Activated CD4-positive, alpha-beta T cell treated with anti-CD3 and anti-CD28 coated beads, Interleukin-2, Interleukin-6, amounts not matched to agents 100 ng/mL and 50 ng/mL, durations not matched to agents 16 hours and 8 hours (primary cell): ENCODE measurements at places on chromosomes 4 and X.

GRCh38 chr4:8129136-8129535 is 29.5 kb downstream of the ABLIM2 start:
- DNase-seq = no peak

GRCh38 chrX:136829413-136829812 is 48.7 kb upstream of the ARHGEF6 start:
- DNase-seq = no peak

- no peak for DNase-seq
Measured at GRCh38 chr4:38137080-38137479, 176.9 kb downstream of the PTTG2 start.

- no peak for DNase-seq
Measured at GRCh38 chrX:66039944-66040343, at the start of gene VSIG4. Gene VSIG4, minus strand, starts transcription at chrX:66040080. Its CDS starts 82 bp downstream, at chrX:66039998.

- no peak for DNase-seq
Measured at GRCh38 chr4:2862528-2862927, 18.9 kb downstream of the ADD1 start.

DNA sequence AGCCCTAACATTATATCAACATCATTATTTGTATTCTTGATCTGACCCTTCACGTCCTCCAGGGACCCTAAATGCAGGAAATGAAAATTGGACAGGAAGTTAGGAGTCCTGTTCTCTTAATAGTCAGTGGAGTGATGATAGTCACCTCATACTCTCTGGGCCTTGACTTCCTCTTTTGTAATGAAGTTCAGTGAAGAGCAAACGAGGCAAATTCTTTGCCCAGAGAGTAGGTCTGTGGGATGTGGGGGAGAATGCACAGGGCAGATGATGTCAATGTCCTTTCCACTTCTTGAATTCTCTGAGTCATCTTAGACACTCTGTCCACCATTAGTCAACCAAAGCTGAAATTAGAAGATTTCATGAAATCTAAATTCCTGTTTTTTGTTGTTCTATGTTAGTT is 17.1 kb upstream of the GPRIN3 start:
- no peak for DNase-seq

DNA sequence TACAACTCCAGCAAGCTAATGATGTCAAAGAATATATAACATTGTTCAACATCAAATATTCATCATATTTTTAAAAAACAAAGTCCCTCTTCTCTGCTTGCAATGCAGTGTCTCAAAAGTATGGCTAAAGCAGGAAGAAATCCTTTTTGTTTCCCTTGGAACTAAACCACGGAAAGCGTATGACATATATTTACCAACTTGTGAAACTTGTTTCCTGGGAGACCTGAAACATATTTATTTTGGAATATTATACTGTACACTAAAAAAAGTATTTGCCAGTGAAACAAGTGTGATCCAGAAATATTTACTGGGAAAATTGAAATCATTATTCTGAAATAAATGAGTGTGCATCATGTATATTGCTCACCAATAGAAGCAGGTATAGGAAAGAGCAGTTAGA is 156.0 kb upstream of the ANKRD50 start:
- DNase-seq = no peak

DNA sequence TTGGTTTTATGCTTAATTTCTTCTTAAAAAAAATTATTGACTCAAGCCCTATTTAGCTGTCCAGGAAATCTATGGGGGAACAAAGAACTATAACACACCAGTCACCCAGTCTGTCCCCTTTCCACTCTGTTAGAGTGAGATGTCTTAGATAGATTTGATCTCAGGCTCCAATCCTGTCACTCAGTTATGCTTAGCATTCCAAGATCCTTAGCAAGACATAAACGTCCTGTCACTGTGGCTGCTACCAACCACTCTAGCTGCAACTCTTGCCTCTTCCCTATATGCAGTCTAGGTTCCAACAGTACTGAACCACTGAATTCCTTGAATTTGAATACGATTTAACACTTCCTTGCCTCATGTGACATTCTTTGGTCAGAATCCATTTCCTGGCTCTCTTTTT is 241.9 kb upstream of the NWD2 start:
- DNase-seq = no peak

- DNase-seq = no peak
Measured at GRCh38 chr4:8603931-8604330, 11.4 kb downstream of the CPZ start.
